ENCODE measurements at places on chromosomes 4 and X.

- DNase-seq, result no peak
Observed at GRCh38 chr4:56698329-56698728, 17.2 kb upstream of the HOPX start.

DNA sequence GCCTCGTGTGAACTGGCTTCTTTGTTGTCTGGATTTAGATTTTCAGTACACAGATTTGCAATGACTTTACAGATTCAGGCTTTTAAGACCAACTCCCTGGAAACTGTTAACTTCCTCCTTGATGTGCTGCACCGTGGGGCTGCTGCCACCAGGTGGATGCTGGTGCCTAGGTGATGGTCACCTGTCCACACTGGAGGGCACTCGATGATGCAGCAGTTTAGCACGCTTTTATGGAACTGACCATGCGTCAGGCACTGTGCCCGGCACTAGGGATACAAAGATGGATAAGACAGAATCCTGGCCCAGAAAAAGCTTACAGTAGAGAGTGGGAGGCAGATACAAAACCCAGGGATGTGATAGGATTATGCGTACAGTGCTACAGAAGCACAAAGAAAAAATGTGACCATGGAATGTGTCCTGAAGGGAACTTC is 180.7 kb downstream of the CEP135 start:
- no peak for DNase-seq

- no peak for DNase-seq
Observed at GRCh38 chr4:120008957-120009356, 57.7 kb downstream of the MAD2L1 start.

- DNase-seq, result no peak
Observed at GRCh38 chr4:123018396-123018775, 96.0 kb upstream of the NUDT6 start.

- no peak for DNase-seq
Observed at GRCh38 chr4:148015058-148015457, 283.2 kb downstream of the ARHGAP10 start.

- DNase-seq, result no peak
Observed at GRCh38 chr4:75343333-75343732, 170.9 kb downstream of the RCHY1 start.

Data from left hindlimb (tissue), 1 donor.